ENCODE measurements at places on chromosomes 3 and 15.

- no peak for DNase-seq
Observed at GRCh38 chr3:27089645-27090044, 279.5 kb downstream of the NEK10 start.

- DNase-seq = no peak
Observed at GRCh38 chr3:71728632-71729342, 3.6 kb upstream of the EIF4E3 start.

- no peak for DNase-seq
Observed at GRCh38 chr3:68764554-68764953, 167.8 kb downstream of the TAFA4 start.

DNA sequence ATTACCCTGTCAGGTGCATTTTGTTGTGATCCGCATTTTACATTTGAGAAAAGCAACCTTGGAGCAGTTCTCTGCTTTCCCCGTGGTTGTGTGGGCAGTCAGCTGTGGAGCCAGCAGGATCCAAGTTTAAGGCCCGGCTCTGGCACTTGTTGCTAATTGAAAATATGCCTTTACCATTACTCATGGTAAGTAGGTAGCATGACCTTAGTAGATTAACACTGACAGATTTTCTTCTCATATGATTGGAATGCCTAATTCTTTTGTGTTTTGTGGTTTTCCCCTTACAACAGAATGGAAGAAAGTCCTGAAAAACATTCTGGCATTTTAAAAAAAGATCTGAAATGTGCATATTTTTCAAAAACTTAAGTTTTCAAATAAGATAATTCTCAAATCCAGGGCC lies 246.5 kb upstream of the LRRN1 start:
- DNase-seq = no peak

DNA sequence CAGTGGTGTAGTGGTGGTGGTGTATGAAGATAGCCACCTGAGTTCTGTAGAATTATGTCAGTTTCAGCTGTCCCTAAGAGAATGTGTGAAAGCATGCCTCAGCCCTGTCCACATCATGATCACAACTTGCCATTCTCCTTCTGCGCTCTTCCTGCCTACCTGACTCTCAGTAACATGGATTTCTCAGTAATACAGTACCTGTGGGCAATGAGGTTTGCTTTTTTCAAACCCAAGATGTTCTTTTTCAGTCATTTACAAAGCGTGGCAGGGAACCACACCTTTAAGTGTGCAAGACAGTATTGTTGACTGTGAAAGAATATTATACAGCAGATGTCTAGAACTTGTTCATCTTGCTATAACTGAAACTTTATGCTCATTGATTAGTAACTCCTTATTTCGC lies 38.9 kb downstream of the PSMD6 start:
- no peak for DNase-seq

GRCh38 chr3:125512135-125512920 lies 7.7 kb downstream of the SNX4 start:
- no peak for DNase-seq

GRCh38 chr15:46921891-46922290 lies 795.4 kb upstream of the SEMA6D start:
- no peak for DNase-seq

GRCh38 chr3:128083980-128084674 lies 31.9 kb downstream of the SEC61A1 start:
- no peak for DNase-seq

DNA sequence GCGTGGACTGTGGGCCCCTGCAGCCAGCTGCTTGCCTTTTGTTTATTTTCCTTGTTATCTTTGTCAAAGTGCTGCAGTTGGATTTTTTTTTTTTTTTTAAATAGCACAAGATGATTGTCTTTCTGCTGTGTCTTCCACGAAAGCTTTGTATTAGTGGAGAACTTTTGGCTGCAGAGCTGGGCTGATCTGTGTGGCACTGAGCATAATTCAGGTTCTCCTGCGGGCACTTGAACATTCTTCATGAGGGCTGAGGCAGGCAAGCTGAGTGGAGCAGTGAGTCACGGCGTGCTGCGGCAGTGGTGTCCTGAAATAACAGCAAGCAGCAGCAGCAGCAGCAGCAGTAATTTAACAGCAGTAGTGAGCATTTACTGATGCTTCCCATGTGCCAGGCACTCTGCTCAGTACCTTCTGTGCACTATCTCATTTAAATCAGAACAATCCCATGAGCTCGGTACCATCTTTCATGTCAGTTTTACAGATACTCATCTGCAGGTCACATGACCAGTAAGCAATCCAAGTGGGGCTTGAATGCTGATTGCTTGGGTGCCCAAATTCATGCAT lies 45.8 kb downstream of the MITF start:
- DNase-seq = no peak

DNA sequence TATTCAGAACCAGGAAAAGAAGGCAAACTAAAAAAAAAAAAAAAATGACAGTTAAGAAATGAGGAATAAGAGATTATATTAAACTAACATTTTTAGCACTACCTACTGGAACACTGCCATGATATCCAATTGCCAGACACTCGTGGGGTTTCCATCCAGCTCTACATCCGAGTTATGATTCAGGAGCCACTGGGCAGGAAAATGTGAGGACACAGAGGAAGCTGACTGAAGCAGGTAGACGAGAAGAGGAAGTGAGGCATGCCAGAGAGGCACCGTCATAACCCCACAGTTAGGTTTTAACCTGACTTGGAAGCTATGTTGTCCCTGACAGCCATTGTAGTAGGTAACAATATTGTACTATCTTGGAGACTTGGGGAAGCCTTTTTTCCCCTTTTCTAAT lies 495.0 kb downstream of the NLGN1 start:
- DNase-seq = no peak

GRCh38 chr15:31265871-31266711 lies 60.5 kb upstream of the KLF13 start:
- peak; percentile 49 for DNase-seq

DNA sequence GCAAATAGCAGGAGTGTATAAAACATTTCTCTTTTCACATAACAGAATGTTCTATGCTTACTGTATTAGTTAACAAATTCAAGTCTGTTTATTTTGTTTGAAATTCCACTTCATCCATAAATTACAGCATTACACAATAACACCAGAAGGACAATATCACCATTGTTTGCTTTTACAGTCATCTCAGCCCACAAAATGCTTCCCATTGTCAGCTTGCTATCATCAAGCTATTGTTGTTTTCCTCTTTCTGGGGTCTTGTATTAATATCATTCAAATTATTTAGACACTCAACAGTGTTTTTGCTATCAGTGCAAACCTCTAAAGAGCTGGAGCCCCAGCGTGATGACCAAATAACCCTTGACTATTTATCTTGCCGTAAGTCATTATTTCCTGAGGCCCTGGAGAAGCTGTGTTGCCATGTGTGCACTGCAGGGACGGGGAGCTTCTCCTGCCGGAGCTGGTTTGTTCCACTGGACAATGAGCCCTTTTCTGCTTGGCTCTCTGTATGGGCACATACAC lies 1.1 kb downstream of the SAMMSON start:
- DNase-seq = no peak

GRCh38 chr3:126291061-126291460 lies 66.1 kb downstream of the KLF15 start:
- DNase-seq = no peak

GRCh38 chr3:177525987-177526712 lies 328.9 kb upstream of the TBL1XR1 start:
- no peak for DNase-seq

- DNase-seq = no peak
Observed at GRCh38 chr3:184986366-184986889, 166.4 kb downstream of the C3orf70 start.

DNA sequence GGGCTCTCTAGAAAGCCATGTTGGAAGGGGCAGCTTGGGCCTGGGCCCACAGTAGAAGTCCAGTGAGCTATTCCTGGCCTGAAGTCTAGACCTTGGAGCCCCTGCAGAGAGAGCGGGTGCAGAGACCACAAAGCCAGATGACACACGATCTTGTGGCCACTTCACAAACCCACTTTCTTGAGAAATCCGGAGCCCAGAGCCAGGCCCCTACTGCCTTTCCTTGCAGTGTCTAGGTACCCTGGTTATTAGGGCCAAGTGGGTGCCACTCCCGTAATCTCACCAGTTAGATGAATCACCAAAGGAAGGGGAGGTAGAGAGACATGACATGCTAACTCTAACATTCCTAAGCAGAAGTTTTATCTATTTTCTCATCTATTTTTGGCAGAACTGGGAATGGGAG lies 72.5 kb upstream of the ADAMTSL3 start:
- DNase-seq = no peak

- no peak for DNase-seq
Observed at GRCh38 chr15:86483936-86484335, 404.3 kb downstream of the AGBL1 start.

GRCh38 chr3:43346978-43347749 lies 60.8 kb downstream of the SNRK start:
- DNase-seq = no peak

GRCh38 chr3:174583396-174583795 lies 275.7 kb upstream of the NAALADL2 start:
- DNase-seq = no peak

DNA sequence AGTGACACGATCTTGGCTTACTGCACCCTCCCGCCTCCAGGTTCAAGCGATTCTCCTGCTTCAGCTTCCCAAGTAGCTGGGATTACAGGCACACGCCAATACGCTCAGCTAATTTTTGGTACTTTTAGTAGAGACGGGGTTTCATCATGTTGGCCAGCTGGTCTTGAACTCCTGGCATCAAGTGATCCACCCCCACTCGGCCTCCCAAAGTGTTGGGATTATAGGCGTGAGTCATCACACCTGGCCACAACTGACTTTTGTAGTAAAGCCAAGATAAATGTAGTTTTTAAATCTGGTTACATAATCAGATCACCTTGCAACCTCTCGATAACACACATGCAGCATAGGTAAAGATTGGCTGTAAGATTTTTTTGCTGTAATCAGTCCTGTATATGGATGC lies 657.5 kb upstream of the DPPA4 start:
- DNase-seq = no peak

GRCh38 chr3:141365201-141365600 lies 3.1 kb upstream of the ZBTB38 start:
- no peak for DNase-seq

DNA sequence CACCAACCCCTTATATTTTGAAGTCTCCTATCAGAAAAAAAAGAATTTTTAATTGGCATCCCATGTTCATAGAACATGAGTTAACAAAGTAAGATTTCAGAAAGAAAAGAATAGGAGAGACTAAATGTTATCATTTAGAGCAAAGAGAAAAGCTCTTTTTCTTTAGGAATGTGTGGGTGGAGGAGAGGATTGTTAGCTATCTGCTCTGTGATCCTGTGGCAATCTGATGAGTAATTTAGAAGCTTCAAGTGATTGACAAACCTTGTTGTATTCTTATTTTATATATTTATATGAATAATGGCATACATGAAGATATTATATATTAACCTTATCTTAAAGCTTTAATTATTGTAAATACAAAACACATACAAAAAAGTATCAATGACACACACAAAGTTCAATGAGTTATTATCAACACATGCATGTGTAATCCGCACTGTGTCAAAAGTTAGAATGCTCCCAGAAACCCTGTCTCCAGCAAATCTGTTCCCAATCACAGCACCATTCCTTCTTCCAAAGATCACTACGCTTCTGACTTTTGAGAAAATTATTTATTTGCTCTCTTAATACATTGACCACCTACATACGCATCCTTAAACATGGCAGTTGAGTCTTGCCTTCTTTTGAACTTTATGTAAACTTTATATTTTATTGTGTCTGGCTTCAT lies 907.4 kb downstream of the MCTP2 start:
- no peak for DNase-seq

GRCh38 chr3:139074565-139075115 lies 29.9 kb upstream of the PRR23C start:
- no peak for DNase-seq

GRCh38 chr15:38819387-38819950 lies 254.9 kb upstream of the RASGRP1 start:
- no peak for DNase-seq

DNA sequence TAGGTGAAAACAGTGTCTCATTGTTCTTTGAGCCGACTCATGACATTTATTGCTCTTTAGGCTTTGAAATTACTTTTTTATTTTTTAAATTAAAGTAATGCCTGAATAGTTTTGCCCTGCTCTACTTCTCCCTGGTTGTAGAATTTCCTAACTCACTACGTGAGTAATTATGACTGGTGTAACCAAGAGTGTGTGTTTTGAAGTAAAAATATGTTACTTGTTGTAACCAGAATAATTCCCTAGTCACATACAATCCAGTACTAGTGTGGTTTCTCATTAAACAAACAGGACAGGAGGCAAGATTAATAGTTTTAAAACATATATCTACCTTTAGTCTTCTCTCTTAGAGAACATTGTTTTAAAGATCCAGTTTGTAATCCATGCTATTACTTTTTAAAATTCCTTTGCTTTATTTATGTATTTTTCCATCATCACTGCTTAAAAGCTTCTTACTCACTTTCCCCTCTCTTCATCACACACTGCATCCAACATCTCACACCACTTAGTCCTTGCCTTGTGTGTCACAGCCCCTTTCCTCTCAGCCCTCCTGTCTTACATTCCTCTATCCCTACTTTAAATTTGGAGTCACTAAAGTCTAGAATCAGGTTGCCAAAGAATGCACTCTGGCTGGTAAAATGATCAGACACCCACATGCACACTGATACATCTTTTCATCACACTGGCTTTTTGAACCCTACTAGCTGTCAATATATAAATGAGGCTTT lies 219.7 kb downstream of the WNT5A start:
- no peak for DNase-seq

- no peak for DNase-seq
Observed at GRCh38 chr3:39505866-39506742, 38.6 kb downstream of the MOBP start.

DNA sequence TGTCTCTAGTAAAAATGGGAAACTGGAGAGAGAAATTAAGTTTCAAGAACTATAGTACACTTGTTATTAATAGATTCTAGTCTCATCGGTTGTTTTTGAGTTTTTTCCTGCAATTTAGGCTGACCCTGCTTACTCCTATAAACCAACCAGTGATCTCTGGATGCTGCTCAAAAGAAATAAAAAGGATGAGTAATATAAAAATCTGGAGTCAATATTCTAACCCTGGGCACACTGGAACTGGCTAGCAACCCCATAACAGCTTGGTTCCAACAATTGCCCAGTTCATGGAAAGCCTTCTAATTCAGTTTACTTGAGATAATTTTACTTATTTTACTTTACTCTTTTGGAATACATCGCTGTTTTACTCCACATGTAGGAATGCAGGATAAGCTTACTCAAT lies 211.6 kb downstream of the GBE1 start:
- DNase-seq = no peak
